ENCODE measurements at places on chromosomes 6 and 20.
A peak's percentile ranks its signal among the peaks of the same experiment; 100 is the strongest.

DNA sequence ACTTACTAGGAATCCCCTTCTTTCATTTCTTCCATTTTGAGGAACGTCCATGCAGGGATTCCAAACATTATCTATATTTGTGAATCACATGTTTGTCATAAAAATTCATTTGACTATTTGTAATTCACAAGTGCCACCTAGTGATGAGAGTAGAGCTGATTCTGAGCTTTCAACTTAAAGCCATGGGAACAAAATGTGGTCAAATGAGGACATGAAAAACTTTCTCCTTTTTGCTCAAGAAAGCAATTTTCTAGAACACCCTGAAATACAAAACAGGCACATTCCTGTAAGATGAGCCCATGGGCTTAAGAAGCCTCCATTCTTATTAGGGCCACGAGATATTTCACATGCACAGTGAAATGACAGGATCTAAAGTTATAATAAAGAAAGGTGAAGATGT, 12.3 kb downstream of the MAP3K7 start:
- DNase-seq: peak; percentile 23

DNA sequence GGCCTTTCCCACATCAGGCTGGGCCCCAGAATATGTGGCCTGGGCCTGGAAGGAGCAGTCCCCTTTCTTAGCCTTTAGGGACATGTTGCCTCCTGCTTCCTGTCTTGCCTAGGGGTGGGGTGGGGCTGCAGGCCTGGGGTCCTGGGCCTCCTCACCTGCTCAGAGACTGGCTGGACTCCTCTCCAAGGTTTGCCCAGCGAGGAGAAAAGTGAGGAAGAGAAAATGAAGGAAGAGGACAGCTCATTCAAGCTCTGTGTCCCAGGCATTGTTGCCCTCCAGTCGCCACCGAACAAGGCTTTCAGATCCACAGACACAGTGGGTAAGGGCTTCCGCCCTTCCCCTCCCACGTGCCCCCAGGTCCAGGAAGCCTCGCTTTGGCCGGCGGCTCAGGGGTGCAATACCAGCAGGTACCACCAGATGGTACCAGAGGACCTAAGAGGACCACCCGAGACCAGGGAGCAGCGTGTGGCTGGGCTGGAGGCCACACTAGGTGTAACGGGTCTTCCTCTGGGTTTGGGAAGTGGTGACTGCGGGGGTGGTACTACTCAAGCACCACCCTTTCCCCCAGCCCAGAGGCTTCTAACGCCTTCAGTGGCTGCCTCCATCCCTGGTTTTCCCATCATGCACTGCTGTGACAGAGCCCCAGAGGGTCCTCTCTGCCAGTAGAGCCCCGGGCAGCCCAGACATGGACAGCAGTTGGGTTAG, 5.5 kb upstream of the BAK1 start:
- DNase-seq: peak; percentile 71

GRCh38 chr20:54524849-54525248, 49.5 kb downstream of the DOK5 start:
- no peak for DNase-seq

DNA sequence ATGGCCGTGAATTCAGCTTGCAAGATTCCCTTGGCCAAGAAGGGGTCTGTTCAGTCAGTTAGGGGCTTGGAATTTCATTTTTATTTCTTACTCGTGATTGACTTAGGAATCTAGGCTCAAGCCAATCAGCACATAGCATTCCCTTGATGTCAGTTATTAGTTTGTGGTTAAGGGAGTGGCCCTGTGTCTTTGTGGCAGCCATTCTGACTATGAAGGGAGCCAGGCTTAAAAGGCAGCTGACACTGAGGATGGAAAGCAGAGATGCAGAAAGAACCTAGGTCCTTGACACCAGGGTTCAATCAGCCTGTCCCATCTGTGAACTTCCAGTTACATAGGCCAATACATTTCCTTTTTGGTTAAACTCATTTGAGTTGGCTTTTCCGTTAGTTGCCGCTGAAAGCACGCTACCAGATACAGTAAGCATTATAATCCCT, 48.1 kb downstream of the MCUR1 start:
- peak; percentile 32 for DNase-seq

All from Kasumi-1 (cell line).